ENCODE measurements at places on chromosomes 16 and 17. TPM values are rescaled to one million over a fixed set of nuclear protein-coding genes. Genes with fewer than 3 reads are reported as not detected.
A peak's percentile ranks its signal among the peaks of the same experiment; 100 is the strongest.

PRSS36 gene
- polyA plus RNA-seq, result 0.24 TPM

SGCA gene
- 0.16 TPM for polyA plus RNA-seq

B3GNT9 gene
- 25.6 TPM for polyA plus RNA-seq

DNA sequence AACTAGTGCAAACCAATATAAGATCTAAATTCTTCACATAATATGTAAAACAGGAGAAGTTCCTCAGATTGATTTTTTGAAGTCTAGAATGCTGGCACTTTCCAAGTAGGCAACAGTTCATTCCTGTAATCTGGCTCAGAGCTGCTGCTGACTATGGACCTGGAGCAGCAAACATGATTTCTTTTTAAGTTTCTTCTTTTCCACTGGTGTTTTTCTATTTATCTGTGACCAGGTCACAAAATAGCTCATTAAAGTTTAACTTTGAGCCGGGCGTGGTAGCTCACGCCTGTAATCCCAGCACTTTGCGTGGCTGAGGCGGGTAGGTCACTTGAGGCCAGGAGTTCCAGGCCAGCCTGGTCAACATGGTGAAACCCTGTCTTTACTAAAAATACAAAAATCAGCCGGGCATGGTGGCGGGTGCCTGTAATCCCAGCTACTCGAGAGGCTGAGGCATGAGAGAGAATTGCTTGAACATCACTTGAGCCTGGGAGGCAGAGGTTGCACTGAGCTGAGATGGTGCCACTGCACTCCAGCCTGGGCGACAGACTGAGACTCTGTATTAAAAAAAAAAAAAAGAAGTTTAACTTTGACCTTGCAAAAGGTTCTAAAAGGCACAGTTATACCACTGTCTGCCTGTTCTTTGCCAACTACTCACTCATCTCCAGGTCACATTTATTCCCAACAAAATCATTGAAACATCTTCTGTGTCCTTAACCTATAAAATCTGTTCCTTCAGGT, 29.4 kb upstream of the SLC13A2 start:
- DNase-seq, result no peak

CHST4 gene
- not detected for polyA plus RNA-seq

TPSG1 gene
- not detected for polyA plus RNA-seq

KRT33A gene
- polyA plus RNA-seq, result not detected

DNA sequence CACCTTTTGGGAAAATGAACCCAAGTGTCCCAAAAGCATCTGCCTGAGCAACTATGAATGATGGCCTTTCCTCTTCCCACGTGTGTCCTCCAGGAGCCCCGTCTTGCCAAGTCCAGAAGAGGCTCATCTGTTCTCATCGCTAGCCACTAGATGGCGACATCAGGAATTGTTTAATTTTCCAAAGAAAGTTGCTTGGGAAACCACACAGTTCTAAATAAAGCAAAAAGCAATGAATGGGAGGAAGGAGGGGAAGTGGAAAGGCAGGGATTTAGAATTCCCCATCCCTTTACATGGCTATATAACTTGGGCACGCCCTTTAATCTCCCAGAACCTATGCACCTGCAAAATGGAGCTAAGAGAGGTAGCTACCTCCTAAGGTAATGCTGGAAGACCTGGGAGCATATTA, 9.0 kb upstream of the CDH5 start:
- DNase-seq, result peak; percentile 62

GRCh38 chr17:8798846-8799569, at the start of gene MFSD6L:
MFSD6L (minus strand) TSS chr17:8799365; CDS start chr17:8799120, 245 bp downstream.
- DNase-seq, result no peak

CTRL gene
- polyA plus RNA-seq, result 0.14 TPM

DNA sequence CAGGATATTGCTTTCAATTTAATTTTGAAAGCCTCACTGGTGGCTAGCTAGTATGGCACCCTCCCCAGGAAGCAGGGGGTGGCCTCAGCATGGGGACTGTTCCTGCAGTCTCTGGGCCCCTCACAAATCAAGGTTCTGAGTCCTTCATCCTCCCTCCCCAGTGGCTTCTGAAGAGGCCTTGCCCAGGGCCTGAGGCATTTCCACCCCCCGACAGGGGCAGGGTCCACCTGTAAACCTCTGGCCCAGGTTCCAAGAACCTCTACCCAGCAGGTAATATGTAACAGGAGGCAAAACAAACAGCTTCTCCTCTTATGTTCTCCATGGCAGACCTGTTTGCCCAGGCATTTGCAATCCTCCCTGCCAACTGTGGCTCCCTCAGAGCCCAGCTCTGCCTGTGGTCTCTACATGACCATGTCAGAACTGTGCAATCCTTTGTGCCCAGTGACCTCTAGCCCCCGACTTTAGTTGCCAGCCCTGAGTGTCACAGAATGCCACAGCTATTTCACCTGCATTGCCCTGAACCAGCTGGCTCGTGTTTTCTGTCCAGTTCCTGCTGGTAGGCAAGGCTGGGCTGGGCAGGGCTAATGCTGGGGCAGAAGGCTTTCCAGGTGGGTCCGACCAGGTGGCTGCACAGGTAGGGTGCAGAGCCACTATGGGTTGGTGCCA, 14.3 kb downstream of the ACSF2 start:
- no peak for DNase-seq

DNA sequence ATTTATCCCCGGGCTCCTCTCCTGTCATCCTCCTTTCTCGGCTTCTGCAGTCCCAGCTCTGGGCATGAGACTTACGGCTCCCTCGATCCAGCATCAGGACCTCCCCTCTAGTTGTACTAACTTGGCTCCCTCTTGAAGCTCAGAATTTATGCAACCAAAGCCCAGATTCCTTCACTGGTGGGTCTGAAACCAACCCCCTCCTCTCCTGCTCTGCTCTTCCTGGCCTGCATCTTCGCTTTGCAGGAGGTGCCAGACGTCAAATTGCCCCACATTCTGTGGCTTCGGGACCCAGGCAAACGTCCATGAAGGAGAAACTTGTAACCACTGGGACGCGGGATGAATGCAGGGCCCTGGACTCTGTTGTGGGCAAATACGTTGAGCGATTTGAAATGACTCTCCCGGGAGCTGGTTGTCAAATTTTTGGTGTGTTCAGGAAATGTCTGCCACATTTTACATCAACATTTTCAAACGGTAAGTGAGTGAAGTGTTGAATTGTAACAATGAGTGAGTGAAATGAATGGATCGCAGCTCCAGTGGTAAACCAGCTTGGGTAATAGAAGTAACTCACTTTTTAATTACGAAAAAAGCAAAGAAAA, 29.3 kb upstream of the ELAC2 start:
- DNase-seq, result no peak

- no peak for DNase-seq
These were observed 128.4 kb downstream of the GSG1L start for GRCh38 chr16:27935076-27935475.

GRCh38 chr16:3950343-3951193, 70.1 kb upstream of the CREBBP start:
- peak; percentile 93 for DNase-seq

SRCIN1 gene
- polyA plus RNA-seq, result not detected

Data from AG04450 (cell line).